ENCODE measurements at places on chromosomes 7 and 10. TPM values are rescaled to one million over a fixed set of nuclear protein-coding genes. Genes with fewer than 3 reads are reported as not detected.

Gene TRA2A
- polyA plus RNA-seq, result 35.4 TPM

DNA sequence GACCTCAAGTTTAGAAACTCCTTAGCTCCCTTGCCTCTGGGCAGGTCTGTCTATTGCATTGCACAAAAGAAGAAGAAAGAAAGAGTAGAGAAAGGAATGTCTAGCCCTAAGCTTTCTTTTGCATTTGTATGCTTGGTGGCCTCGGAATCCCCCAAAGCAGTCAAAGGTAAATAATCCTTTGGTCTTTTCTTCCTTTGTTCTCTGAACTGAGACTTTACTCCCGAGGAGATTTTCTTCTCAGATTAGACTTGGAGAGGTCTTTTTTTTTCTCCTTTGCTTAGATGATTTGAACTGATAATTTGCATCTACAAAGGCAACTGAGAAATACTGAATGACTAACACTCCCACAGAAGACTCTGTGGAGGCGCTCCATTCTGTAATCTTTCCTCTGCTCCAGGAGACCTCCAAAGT is 93.2 kb downstream of the AKR1D1 start:
- no peaks in the 10 kb centered on the region for H3K4me1 ChIP-seq
- H3K27ac ChIP-seq, result no peak overlapping the region
- no peak for DNase-seq
- peaks cover 2% of the 10 kb centered on the region for H3K27me3 ChIP-seq
- H3K4me3 ChIP-seq, result no peak overlapping the region
- H3K36me3 ChIP-seq, result no peaks in the 10 kb centered on the region

Gene WNT16
- polyA plus RNA-seq, result 0.30 TPM

DNA sequence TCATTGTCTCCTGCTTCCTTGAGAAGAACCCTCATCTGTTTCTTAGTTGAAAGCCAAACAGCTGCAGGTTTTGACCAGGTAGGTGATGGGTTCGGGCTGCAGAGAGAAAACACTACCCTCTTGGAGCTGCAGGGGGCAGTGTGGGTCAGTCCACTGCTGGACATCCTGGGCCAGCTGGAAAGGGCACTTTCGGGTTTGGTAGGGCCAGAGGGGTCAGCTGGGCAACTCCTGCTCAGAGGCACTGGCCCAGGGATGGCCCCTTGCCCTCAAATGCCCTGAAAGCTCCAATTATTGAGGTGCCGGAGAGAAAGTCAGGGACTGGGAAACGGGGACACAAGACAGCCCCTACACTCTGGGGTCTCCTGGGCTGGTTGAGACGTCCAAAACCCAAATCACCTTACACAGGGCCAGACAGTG is 90.7 kb downstream of the MKI67 start:
- no peak overlapping the region for H3K27ac ChIP-seq
- H3K36me3 ChIP-seq, result peaks cover 2% of the 10 kb centered on the region
- no peaks in the 10 kb centered on the region for H3K27me3 ChIP-seq
- DNase-seq, result peak; percentile 36
- H3K4me3 ChIP-seq, result no peak overlapping the region
- no peaks in the 10 kb centered on the region for H3K4me1 ChIP-seq

DNA sequence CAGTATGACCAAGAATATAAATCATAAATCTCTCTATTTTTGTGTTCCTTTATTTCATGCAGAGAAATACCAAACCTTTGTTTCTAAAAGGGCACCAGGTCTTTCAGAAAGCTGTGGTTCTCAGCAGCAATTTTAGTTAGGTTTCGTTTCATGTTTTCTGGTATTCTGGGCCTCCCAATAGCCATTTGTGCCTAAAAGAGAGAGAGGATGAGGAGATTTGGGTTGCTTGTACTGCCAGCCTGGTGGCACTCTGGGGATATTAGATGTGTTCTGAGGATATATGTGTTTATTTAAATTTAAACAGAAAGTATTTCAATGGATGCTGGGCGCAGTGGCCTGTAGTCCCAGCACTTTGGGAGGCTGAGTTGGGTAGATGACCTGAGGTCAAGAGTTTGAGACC is 471.7 kb downstream of the AUTS2 start:
- H3K4me1 ChIP-seq, result peaks cover 9% of the 10 kb centered on the region
- DNase-seq, result no peak
- H3K4me3 ChIP-seq, result no peak overlapping the region
- H3K27me3 ChIP-seq, result no peaks in the 10 kb centered on the region

DNA sequence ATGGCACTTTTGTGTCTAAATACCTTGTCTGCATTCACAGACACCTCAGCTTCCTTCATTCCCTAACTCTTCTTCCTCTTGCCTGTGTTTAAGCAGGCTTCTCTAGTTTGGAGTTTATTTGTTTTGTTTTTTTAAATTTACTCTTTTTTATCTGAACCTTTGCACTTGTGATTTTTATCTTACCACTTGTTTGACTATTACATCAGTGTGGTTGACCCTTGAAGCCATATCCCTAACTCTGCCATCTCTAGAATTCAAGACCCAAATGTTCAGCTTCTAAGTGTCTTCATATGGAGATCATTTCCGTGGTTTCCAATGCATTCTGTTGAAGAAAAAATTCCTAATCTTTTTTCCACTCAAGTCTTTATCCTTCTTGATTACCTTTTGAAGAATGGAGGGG is 233.3 kb downstream of the KIAA1217 start:
- no peaks in the 10 kb centered on the region for H3K36me3 ChIP-seq
- no peak for DNase-seq
- H3K4me3 ChIP-seq, result no peak overlapping the region
- no peaks in the 10 kb centered on the region for H3K27me3 ChIP-seq

- H3K4me3 ChIP-seq, result no peak overlapping the region
- H3K36me3 ChIP-seq, result peaks cover 7% of the 10 kb centered on the region
- no peak for DNase-seq
- no peaks in the 10 kb centered on the region for H3K27me3 ChIP-seq
Observed at GRCh38 chr7:151590071-151590849, 70.6 kb upstream of the RHEB start.

- no peak for DNase-seq
- H3K36me3 ChIP-seq, result no peaks in the 10 kb centered on the region
- no peaks in the 10 kb centered on the region for H3K4me1 ChIP-seq
Observed at GRCh38 chr7:133696056-133696455, 431.1 kb upstream of the LRGUK start.

DNA sequence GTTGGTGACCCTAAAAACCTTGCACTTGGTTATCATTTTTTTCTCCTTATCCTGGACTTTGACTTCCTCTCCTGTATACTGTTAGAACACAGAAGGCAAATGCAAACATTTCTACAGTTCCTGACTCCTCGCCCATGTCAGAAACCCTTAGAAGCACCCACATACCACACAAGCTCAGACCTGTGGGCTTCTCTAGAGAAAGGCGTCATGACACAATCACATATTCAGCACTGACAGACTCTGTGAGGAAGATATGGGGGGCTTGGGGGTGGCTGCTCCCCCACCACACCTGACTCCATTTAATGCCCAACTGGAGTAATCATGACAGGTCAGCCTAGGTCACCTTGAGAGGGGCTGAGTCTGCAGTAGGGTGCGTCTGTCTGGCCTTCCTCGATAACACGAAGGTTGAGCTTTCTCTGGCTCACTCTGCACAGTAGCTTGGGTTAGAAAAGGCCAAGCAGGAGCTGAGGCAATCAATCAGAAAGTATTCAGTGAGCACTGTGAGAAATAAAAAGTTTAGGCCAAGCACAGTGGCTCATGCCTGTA is 50.9 kb downstream of the CCDC3 start:
- H3K4me3 ChIP-seq, result no peak overlapping the region
- no peak for DNase-seq
- H3K4me1 ChIP-seq, result no peaks in the 10 kb centered on the region
- no peaks in the 10 kb centered on the region for H3K36me3 ChIP-seq
- no peak overlapping the region for H3K27ac ChIP-seq
- no peaks in the 10 kb centered on the region for H3K27me3 ChIP-seq

Gene POP7
- polyA plus RNA-seq, result 44.8 TPM

DNA sequence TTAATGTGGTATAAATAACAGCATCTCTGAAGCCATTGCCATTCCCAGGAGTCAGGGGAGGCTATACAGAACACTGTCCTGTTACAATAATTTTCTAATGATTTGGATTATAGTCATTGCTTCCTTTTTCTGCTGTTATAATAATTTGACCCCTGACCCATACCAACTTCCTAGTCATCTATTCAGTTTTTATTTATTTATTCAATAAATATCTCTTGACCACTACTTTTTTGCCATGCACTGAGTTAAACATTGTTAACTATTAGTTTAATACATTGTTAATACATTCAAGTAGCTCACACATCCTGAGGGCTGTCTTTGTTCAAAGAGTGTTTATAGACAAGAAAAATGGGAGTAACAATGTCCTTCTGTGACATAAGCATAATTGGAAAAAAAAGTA is 235.5 kb upstream of the MEOX2 start:
- H3K4me1 ChIP-seq, result no peaks in the 10 kb centered on the region
- no peaks in the 10 kb centered on the region for H3K36me3 ChIP-seq
- no peaks in the 10 kb centered on the region for H3K27me3 ChIP-seq

Gene VSTM4
- not detected for polyA plus RNA-seq

GRCh38 chr10:67770537-67770936 is 67.5 kb downstream of the DNAJC12 start:
- no peaks in the 10 kb centered on the region for H3K4me1 ChIP-seq
- no peak overlapping the region for H3K4me3 ChIP-seq
- H3K27me3 ChIP-seq, result no peaks in the 10 kb centered on the region
- DNase-seq, result no peak
- H3K27ac ChIP-seq, result no peak overlapping the region
- no peaks in the 10 kb centered on the region for H3K36me3 ChIP-seq

- H3K36me3 ChIP-seq, result no peaks in the 10 kb centered on the region
- H3K27me3 ChIP-seq, result no peaks in the 10 kb centered on the region
- H3K4me3 ChIP-seq, result no peak overlapping the region
- H3K4me1 ChIP-seq, result no peaks in the 10 kb centered on the region
- no peak for DNase-seq
- no peak overlapping the region for H3K27ac ChIP-seq
Observed at GRCh38 chr10:80579181-80579763, 41.6 kb downstream of the SH2D4B start.

DNA sequence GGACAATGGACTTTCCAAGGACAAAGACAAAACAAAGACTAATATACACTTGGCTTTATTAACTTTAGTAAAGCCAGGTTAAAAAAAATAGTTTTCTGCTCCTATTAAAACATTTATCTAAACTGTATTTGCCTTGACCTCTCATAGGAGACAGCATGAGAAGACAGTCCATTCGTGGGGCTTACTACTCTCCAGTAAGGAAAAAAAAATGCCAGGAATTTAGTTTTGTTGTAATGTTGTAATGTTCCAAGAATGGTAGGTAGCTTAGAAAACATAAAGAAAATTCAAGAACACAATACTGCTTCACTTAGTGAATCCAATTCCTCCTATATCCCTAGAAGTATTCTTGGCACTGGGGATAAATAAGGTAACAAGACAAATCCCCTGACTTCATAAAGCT is 81.7 kb downstream of the KMT2C start:
- H3K36me3 ChIP-seq, result peaks cover 28% of the 10 kb centered on the region
- H3K4me1 ChIP-seq, result no peaks in the 10 kb centered on the region
- no peak overlapping the region for H3K27ac ChIP-seq
- no peak overlapping the region for H3K4me3 ChIP-seq
- H3K27me3 ChIP-seq, result no peaks in the 10 kb centered on the region

DNA sequence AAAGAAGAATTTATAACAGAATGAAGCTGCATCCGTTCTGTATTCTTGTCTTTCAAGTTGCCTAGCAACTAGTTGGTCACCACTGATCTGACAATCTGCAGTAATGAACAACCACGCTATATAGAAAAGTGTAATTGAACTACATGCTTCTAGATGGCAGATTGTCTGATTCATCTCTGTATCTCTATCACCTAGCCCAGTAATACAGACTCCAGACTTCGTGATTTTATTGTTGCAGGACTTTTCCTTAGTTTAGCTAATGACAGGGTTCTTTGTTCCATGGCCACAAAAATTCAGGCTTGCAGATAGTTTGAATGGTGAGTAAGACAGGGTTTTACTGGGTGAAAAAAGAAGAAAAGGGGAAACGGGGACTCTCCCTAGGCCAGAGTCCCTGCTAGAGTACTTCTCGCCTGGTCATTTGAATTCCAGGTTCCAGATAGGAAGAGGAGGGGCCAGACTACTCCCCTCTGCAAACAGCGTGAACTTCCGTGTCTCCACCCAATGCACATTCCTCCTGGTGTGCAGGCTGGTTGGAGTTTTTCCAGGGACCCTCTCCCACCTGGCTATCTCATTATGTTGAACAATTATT is 45.9 kb downstream of the COL1A2 start:
- H3K27ac ChIP-seq, result peak overlapping the region; percentile 66
- H3K4me3 ChIP-seq, result no peak overlapping the region
- no peaks in the 10 kb centered on the region for H3K4me1 ChIP-seq
- no peaks in the 10 kb centered on the region for H3K27me3 ChIP-seq

DNA sequence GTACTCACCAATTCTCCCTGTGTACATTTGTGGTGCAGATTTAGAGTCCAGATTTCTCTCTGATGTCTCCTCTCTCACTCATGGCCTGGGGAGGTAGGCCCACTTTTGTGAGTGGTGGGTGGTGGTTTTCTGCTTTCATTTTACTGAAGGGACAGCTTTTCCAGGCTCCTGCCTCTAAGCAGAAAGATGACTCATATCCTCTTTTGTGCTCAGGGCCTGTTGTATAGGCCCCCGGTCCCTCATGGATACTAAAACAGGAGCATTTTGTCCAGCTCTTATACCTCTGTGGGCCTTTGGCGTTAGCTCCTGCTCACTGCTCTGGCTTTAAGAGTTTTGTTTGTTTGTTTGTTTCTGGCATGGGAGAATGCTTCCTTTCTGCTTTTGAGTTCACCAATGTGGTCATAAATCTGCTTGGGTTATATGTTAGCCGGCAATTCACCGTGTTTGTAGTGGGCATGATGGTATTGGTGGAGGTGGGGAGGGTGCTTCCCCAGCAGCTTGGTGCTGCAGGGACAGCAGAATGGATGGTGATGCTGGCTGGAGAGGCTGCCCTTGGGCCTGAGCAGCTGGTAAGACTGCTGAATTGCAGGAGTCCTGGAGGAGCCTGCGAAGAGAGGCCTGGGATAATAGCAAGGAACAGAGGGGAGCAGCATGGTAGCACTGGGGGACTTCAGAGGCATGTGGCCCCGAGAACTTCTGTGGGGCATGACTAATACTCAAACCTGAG is 468.7 kb downstream of the RPS24 start:
- H3K36me3 ChIP-seq, result no peaks in the 10 kb centered on the region
- H3K4me1 ChIP-seq, result no peaks in the 10 kb centered on the region
- no peak overlapping the region for H3K4me3 ChIP-seq
- DNase-seq, result no peak
- peak overlapping the region; percentile 12 for H3K27ac ChIP-seq

Gene MACROH2A2
- polyA plus RNA-seq, result 2.9 TPM

DNA sequence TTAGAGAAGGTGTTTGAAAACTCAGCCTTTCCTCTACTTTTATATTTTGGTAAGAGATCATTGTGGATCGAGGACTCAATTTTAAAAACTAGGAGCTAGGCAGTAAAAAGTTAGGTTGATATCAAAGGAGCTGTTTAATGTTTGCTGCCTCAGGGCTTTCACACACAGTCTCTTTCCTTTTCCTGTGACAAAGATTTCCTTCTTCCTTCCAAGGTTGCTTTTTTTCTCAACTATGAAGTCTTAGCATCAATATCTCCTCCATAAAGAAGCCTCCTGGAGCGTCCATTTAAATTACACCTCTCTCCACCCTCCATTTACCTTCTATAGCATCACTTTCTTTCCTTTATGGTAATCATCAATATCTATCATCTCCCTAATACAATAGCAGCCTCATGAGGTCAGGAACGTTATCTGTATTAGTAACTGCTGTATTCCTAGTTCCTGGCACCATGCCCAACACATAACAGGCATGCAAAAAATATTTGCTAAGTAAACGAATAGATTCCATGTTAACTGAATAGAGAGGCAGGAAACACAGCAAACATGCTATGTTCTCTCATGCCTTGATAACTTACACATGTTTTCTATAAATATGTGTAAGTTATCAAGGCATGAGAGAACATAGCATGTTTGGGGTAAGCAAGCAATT is 48.5 kb downstream of the GNAT3 start:
- H3K27me3 ChIP-seq, result no peaks in the 10 kb centered on the region
- DNase-seq, result no peak
- H3K36me3 ChIP-seq, result no peaks in the 10 kb centered on the region
- H3K4me1 ChIP-seq, result no peaks in the 10 kb centered on the region

Gene ANKRD61
- 0.67 TPM for polyA plus RNA-seq

Measured in small intestine (tissue), 16 donors.